WTC11 (cell line): ENCODE measurements at places on chromosomes 7 and 10. TPM values are rescaled to one million over a fixed set of nuclear protein-coding genes. Genes with fewer than 3 reads are reported as not detected.
A peak's percentile ranks its signal among the peaks of the same experiment; 100 is the strongest.

SLC18A3 gene
- total RNA-seq: 0.07 to 0.13 TPM (median 0.09 TPM) in 3 replicates

DNA sequence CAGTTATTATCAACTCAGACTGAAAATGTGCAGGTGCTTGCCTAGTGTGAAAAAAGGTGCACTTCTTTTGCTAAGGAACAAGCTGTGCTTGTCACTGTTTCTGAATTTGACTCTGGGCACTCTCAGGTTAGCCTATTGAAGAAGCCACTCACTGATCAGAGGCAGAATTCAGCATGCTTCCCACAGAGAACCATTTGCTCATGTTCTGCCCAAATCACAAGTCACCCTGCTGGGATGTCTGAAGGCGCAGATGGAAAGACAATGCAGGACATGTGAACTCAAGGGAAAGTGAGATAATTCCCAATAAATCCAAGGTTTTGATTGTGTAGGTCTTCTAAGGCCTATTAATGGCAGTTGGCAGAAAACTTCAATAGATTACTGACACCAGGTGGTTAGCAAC lies 47.8 kb upstream of the CSTF2T start:
- DNase-seq: no peak

USP54 gene
- total RNA-seq: 39.8 to 43.8 TPM (median 43.3 TPM) in 3 replicates

GRCh38 chr7:1532456-1533254 lies 2.2 kb downstream of the MAFK start:
- DNase-seq: no peak

GRCh38 chr10:58575491-58575890 lies 62.8 kb downstream of the BICC1 start:
- DNase-seq: no peak

CAV1 gene
- 10.9 to 19.7 TPM (median 11.5 TPM) in 3 replicates for total RNA-seq

DNA sequence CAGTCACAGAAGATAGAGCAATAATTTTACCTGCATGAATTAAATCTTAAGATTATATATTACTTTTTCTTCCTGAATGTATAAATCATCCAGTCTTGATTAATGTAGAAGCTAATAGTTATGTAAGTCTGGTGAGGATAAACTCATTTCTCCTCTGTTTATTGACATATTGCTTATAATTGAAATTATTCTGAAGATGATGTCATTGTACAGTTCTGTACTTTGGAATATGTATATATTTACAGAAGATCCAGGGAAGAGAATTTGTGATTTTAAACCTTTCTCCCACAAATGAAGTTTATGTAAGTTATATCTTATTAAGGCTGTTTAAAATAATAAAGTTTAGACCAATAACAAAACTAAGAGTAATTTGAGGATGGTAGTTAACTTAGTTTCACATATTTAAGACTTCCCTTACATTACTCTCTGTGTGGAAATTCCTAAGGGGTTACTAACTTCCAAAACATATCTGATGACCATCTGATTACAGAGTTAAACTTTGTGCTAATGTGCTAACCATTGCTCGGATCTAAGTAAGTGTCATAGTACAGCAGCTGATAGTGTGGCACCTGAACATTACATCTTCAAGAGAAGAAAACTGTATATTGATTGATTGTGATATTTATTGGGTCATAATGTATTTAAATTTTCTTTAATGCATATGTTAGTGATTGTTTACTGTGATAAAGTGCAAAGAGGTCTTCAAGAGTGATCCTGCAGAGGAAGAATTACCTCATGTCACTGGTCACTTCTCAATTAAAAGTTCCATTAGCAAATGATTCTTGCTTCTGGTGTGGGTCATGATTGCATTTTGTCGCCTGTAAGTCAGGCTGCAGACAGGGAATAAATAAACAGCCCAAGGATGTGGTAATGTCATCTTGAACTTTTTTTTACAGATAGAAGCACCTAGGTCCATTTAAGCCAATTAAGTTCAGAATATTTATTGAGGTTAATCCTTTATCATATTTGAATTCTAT lies 96.9 kb downstream of the UBE3C start:
- DNase-seq: no peak

GRCh38 chr7:29084832-29085231 lies 61.5 kb downstream of the CPVL start:
- no peak for DNase-seq

DNA sequence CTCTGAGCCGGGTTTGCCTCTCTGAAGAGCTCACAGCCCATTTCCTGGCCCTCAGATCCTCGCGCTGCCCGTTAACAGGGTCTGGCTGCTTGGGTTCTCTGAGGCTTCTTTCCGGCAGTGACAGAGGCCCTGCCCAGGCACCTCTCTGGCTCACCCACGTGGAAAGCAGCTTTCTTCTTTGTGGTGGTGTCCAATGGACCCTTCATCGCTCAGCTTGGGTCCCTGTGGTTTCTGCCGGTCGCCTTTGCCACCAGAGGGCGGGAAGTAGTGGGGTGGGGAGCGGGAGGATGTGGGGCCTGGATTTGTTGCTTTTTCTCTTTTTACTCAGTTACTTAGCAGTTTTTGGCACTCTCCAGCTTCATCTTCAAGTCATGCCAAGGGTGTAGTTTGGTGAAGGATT lies 15.6 kb upstream of the JAKMIP3 start:
- DNase-seq: no peak

DNA sequence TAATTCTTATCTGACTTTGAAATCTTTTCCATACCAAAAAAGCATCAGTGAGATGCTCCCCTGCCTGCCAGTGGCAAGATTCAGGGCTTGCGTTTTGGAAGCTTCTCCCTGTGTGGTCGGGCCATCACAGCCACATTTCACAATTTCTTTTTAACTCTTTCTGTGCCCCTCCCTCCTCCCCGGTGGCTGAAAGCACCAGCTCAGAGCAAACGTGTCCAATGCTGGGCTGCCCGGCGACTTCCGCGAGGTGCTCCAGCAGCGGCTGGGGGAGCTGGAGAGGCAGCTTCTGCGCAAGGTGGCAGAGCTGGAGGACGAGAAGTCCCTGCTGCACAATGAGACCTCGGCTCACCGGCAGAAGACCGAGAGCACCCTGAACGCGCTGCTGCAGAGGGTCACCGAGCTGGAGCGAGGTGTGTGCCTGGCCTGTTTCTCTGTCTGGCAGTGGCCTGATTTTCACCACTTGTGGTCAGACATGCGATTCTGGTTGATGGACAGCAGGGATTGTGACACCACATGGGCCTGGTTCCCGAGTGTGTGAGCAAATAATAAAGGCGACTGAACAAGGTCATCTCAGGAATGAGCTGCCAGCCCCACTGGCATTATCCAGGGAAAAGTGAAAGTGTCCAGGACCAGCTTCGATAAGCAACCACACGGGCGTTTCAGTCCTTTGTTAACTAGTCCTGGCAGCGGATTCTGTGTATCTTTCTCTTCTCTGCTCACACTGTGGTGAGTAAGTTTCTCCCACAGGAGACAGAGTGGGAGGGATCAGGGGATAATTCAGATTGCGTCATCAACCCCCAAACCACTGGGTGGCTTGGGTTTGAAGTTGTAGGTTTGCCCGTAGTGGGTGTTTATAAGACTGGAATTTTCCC lies 2.6 kb downstream of the NPTX2 start:
- peak; percentile 47 for DNase-seq

TMEM72 gene
- 0.11 TPM in 1 of 3 replicates, not detected in the others for total RNA-seq

- no peak for DNase-seq
Measured at GRCh38 chr10:75379212-75379724, 22.3 kb downstream of the ZNF503 start.

DNA sequence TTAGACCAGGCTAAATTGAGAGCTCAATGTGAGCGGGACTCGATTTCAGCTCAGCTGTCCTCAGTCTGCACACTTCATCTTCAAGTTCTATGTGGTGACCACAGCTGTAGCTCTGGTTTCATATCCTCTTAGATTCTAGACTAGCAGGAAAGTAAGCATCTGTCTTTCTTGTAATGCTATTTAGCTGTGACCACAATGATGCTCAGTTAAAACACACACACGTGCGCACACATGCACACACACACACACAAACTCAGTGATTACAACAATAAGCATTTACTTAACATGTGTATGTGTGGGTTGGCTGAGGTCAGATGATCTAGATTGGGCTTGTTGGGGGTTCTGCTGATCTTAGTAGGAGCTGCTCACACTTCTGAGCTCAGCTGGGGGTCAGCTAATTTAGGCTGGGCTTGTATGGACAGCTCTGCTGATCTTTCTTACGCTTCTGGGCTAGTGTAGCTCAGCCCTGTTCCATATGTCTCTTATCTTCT lies 82.5 kb downstream of the ZNF365 start:
- no peak for DNase-seq

DNA sequence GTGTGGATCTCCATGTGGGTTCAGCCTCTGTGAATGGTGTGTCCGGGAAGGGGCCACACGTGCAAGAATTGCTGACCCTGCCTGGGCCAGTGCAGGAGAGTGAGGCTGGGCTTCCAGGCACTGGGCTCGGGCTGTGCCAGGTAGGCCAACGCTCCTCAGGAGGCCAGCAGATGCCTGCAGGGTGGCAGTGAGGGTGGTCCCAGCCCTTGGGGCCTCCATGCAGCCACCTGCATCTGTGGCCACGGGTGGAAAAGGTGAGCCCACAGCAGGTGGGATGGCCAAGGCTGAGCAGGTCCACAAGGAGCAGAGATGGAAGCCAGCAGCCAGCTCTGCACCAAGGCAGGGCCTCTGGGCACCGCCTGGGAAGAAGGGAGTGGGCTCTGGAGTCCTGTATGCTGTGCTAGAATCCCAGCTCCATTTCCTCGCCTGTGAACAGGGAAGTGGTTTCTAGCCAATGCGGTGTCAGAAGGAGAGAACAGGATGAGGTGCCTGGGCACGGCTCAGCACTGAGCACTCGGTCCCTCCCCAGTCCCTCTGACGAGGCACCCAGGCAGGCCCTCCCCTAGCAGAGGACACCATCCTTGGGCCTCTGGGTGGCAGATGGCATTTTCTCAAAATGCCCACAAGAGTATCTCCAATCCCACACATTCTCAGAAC lies 31.1 kb upstream of the RET start:
- DNase-seq: no peak

DNA sequence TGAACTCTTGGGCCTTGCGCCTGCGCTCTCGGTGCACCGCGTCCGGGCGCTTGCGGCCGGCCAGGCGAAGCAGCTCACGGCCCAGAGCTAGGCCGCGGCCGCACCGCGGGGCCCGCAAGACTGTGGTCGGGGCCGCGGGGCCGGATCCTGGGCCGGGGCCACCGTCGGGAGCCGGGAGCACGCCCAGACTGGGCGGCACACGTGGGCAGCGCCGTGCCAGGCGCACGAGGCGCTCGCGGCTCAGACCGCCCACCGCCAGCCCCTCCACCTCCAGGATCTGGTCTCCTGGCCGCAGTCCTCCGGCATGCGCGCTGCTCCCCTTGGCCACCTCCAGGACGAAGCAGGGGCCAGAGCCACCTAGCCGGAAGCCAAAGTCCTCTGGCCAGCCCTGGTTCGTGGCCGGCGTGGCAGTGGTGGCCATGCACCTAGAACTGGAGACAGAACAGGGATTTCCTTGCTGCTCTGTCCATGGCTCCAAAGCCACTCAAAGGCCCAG lies at the start of gene GRID2IP:
Gene GRID2IP (minus strand): TSS at position 446 of the 496 bp plus-strand sequence. CDS start 25 bp downstream, at position 421.
- DNase-seq: no peak

BAZ1B gene
- 64.9 to 66.5 TPM (median 66.3 TPM) in 3 replicates for total RNA-seq

DNA sequence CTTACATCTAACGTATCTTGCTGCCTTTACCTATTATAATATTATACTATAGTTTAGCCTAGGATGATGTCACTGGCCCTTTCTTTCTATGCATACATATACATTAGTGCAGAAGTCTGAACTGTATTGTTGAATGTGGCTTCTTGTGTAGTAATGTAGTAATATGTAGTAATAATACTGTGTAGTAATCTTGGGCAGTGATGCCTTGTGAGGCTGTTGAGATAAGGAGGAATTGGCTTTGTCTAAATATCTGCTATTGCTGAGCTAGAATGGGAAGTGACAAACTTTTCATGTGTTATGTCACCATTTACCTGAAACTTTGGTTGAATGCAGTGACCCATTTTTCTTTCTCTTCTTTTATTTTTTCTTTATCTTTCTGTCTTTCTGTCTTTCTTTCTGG lies 11.0 kb downstream of the GLCCI1 start:
- DNase-seq: no peak

TACR2 gene
- 0.20 TPM in 1 of 3 replicates, not detected in the others for total RNA-seq

WIPF3 gene
- 9.9 to 11.4 TPM (median 10.5 TPM) in 3 replicates for total RNA-seq

MRPS33 gene
- total RNA-seq: 63.5 to 66.8 TPM (median 66.7 TPM) in 3 replicates

ATP6V0A4 gene
- total RNA-seq: 1.1 to 2.0 TPM (median 1.3 TPM) in 3 replicates

DNA sequence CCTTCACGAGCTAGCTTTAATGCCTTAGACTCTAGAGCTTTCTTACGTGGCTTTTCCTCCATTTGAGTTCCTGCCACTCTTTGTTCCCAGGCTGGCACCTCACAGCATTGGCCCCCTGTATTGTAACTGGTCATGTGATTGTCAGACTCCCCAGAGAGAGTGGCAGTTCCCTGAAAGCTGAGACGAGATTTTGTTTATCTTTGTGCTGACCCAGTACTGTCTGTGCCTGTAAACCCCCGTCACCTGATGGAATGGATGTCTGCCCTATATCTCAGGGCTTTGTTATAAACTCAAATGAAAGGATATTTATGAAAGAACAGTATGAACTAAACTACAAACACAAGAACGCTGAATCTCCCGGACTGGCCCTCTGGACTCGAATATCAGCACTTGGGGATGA lies 13.0 kb downstream of the NOBOX start:
- no peak for DNase-seq

- no peak for DNase-seq
Measured at GRCh38 chr10:62618054-62618453, 186.5 kb upstream of the ADO start.

VPS37D gene
- 5.7 to 7.5 TPM (median 5.8 TPM) in 3 replicates for total RNA-seq

GRCh38 chr7:132397070-132397469 lies 179.2 kb downstream of the PLXNA4 start:
- no peak for DNase-seq

DNA sequence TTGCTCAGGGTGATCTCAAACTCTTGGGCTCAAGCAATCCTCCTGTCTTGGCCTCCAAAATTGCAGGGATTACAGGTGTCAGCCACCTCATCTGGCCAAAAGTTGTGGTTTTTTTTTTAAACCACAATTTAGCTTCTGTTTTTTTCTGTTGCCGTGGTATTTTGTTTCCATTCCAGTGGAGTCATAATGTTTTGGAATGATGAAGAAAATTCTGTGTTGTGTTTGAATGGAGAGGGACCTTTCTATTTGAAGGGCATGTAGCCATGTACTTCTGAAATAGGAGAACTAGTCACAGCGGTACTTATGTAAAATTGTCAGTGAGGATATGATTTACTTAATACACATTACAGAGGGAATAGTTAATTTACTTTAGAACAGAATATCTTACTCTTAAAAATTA lies 201.3 kb downstream of the ARL4A start:
- DNase-seq: no peak

TEX47 gene
- not detected in 3 replicates for total RNA-seq

DNA sequence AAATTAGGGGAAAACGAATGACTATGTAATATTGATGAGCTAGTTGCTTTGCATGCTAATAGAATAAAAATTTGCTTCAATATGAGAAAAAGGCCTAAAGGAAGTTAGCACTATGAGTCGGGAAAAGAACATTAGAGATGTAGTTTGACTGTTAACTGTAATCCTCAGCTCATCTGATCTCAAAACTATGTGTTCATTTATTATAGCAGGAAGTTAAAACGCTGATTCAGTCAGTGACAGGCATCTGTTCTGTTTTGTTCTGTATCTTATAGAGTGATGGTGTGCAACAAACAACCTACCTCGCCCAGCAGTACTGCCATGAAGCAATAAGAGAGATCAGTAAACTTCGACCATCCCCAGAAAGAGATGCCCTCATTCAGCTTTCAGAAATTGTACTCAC lies 48.6 kb downstream of the PDSS1 start:
- no peak for DNase-seq
